ENCODE measurements at places on chromosomes 5 and 9.
A peak's percentile ranks its signal among the peaks of the same experiment; 100 is the strongest.

DNA sequence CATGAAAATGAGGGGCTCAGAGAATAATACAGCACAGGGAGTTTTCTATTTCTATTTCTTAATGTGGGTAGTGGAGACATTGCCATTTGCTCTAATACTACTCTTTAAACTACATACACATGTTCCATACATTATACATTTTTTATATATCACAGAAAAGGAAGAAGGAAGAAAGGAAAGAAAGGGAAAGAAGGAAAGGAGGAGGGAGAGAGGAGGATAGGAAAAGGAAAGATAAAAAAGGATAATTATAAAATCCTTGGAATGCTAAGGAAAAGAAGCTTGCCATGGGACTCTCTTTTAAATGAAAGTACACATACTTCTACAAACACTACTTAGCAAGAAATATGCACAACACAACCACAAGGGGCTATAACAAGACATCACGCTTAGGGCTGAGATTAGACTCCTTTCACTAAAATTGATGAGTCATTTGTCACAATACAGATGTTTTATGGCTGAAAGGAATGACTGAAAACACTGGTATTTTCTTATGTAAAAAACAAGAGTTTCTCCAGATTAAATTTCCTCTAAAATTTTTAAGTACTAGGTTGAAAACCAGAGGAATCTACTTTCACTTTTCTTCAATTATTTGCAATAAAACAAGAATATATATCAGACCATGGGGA, 219.8 kb downstream of the ARL15 start:
- no peak for DNase-seq

GRCh38 chr9:120441426-120442307, 138.3 kb downstream of the CDK5RAP2 start:
- DNase-seq = no peak

- peak; percentile 73 for DNase-seq
Observed at GRCh38 chr5:134100283-134101091, 14.0 kb upstream of the TCF7 start.

DNA sequence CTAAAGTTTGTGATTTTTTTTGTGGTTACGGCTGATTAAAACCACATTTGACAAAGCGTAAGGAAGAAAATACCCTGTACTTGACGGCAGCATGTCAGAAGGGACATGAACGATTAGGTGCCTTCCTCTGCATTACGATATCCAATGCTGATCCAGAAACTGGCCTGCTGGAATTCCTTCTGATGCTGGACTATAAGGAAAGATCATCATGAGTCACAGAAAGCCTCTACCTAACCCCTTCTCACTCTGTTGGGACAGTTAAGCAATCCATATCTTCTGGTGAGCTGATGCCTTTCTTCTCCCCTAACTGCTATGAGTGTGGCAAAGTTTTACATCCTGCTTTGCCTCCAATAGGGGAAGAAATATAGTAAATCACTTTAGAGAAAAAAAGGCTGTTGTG, 78.4 kb upstream of the PAPPA start:
- no peak for DNase-seq

DNA sequence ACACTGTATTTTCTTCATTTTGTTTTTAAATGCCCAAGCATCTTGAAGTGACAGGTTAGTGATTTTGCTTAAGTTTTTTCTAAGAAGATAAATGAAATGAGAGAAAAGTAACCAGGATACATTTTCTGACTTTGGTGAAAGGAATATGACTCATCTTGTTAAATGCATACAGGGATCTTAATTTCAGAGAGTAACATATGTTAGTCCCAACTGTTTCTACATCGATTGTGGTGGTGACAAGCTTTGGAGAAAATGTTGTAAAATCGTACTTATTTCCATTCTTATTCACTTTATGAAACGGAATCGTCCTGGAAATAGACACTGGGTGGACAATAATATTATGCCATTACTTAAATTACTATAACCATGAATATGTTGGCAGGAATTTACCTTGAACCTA, 107.5 kb downstream of the KCNN2 start:
- no peak for DNase-seq

- no peak for DNase-seq
Observed at GRCh38 chr9:128979111-128979510, 31.6 kb downstream of the NUP188 start.

GRCh38 chr5:157516006-157516405, 56.0 kb downstream of the NIPAL4 start:
- no peak for DNase-seq

DNA sequence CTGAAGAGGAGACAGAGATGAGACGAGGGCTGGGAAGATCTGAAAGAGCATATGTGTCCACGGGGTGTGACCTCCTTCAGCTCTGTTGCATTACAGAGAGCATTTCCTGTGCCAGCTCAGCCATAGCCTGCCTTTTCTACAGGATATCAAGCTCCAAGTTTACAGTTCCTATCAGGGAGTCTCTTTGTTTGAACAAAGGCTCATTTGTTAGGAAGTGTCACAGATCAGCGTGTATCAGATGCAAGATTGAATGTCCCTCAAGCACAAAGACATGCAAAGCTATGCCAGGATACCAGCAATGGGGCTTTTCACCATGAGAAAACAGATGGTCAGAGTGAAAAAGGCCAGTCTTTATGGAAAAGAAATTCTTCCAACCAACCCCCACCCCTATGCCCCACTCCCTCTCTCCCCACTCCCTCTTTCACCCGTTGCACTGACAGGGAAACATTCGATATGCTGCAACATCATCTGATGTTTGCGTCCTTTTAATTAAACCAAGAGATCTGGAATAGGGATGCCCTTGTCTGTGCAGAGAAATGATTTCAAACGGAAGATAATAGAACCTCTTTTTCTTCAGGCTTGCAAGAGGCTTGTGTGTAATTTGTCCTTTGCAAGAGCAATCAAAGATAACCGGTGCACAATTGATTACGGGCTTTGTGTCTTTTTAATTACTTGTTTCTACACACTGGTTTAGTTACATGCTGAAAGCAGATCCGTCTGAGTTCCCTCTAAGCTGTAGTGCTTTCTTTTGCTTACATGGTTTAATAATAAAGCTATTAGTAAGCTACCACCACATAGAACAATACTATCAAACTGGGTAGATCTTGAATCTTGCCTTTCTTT, 263.1 kb upstream of the RGMB start:
- no peak for DNase-seq

GRCh38 chr5:135028791-135029476, 5.1 kb downstream of the PITX1 start:
- DNase-seq = no peak

- DNase-seq = no peak
Observed at GRCh38 chr5:150133581-150134197, 22.0 kb downstream of the PDGFRB start.

DNA sequence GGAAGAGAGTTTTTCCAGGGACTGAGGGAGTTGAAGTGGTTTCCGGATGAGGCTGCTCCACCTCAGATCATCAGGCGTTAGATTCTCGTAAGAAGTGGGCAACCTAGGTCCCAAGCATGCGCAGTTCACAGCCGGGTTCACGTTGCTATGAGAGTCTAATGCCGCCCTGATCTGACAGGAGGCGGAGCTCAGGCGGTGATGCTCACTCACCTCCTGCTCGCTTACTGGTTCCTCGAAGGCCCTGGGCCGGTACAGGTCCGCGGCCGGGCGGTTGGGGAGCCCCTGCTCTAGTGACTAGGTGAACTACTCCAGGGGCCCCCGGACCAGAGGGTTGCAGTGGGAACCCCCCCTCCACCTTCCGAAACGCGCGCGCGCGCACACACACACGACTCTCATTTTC, 997 bp upstream of the RNF130 start:
- DNase-seq = no peak

- no peak for DNase-seq
Observed at GRCh38 chr9:16417749-16418148, 452.7 kb downstream of the BNC2 start.

GRCh38 chr5:11027660-11028059, 266.6 kb upstream of the DAP start:
- no peak for DNase-seq

GRCh38 chr5:165304193-165304827, 1798.9 kb downstream of the MAT2B start:
- no peak for DNase-seq

DNA sequence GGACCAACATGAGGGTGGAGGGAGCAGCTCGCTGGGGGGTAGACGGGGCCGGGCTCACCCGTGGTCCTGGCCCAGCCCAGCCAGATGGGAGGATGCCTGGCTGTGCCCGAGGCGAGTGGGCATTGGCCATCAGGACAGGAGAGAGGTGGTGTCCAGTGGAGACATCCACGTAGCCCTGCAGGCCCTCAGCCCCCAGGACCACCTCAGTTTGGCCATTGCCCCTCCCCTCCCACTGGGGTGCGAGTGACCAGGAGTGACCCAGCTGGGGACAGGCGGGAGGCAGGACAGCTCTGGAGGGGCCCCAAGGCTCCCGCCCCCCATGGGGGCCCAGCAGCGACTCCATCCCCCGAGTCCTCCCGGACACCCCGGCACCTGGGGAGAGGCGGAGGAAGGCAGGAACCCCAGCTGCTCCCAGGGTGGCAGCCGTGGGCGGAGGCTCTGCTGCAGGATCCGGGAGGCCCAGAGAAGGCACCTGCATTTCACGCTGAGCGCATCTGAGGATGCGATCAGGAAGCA, 8.3 kb downstream of the NOXA1 start:
- no peak for DNase-seq

GRCh38 chr5:98750693-98751092, 22.8 kb upstream of the RGMB start:
- no peak for DNase-seq

GRCh38 chr5:143879646-143880045, 67.7 kb downstream of the HMHB1 start:
- no peak for DNase-seq

GRCh38 chr9:82122731-82123130, 134.2 kb downstream of the SPATA31D1 start:
- no peak for DNase-seq

DNA sequence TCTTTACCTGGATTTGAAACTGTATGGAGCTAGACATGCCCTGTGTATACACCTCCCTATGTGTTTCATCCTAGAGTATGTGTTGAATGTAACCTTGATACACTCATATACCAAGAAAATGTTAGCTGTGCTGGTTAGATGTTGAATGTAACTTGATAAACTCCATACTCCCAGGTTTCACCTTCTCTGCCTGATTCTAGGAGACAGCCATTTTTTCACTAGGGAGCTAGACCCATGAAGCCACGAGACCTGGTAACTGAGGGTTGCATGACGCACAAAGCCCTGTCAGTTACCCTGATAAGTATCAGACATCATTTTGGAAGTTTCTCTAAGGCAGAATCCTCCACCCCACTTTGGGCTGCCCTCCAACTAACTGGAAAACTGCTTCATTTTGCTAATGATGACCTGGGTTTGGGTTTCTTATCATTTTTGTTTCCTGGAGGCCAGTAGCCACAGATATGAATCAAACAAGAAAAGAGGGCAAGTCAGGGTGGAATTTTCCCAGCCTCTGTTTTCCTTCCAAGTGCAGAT, 478.5 kb upstream of the KIF2A start:
- DNase-seq = no peak

GRCh38 chr9:71268871-71269635, 147.6 kb upstream of the TRPM3 start:
- DNase-seq = no peak

DNA sequence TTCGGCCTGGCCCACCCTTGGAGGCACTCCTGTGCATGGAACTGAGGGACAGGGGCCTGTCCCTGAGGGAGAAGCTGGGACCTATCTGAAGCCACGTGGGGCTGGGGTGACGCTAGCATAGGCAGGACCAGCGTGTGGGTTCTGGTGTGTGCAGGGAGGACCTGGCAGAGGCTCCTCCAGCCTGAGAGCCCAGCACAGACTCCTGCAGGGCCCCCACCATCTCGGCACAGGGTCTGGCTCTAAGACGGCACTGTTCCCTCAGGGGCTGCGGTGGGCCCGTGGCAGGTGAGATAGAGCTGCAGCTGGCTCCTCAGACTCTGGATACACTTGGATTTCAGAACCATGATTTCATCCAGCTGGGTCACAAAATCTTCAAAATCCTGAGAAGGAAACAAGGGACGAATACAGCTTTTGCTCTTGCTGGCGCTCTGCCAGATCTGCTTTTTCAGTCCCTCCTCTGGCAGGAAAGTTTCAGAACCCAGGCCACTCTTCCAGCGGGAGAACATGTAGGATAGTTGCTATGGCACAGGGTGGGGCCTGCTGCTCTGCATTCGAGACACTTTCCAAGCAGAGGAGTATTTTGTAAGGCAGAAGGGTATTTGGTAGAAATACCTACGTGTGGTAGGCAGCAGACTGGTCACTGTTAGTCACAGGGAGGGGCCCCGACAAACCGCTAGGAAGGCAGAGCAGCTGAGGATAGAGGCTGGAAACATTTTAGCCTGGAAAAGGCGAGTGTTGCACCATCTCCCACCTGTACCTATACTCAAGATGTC, 74.7 kb downstream of the KIF24 start:
- no peak for DNase-seq

DNA sequence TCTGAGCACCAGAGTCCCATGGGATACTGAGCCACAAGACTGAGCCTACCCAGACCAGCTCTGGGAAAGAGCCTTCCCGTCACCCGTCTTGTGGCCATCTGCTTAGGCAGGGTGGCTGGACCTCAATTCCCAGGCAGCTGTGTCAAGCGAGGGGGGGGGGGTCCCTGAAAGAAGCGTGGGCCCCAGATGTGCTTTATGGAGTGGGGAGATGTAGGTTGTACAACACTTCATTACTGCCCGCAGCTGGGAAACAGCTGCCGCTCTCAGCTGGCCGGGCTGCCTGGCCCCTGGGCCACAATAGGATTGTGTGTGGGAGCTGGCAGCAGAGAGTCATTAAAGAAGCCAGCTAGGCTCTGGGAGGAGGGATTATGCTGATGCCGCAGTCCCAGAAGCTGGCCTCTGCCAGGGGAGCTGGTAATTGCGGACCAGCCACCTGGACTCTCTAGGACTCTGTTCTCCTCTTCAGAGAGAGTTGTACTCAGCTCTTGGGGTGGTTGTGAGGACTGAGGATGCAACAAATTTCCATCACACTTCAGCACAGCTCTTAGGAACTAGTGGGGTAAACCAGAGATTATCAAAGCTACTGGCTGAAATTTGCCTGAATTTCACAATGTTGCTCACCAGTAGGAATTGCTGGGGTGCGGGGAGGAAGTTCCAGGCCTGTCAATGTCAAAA, 145.4 kb downstream of the GADD45G start:
- no peak for DNase-seq

All from CD8-positive, alpha-beta memory T cell (primary cell).